ENCODE measurements at places on chromosomes 12 and 14.

- peak; percentile 91 for DNase-seq
These were observed 54.3 kb upstream of the PPP2R5C start for GRCh38 chr14:101707068-101707842.

DNA sequence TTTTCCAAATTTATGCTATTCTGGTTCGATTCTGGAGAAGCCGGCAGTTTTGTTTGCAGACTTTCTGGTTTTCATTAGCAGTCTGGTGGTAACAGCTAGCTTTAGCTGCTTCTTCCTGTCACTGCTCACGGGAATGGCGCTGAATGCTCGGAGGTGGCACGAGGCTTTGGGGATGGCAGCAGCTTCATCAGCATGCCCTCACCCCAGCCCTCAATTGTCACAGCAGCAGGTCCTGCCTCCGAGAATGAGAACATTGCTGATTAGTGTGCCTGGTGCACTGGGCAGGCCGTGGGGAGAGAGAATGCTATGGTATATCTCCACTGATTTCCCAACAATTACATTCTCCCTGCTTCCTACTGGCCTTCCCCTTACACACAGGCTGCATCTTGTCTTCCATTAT lies 73.6 kb downstream of the SAMD4A start:
- no peak for DNase-seq

DNA sequence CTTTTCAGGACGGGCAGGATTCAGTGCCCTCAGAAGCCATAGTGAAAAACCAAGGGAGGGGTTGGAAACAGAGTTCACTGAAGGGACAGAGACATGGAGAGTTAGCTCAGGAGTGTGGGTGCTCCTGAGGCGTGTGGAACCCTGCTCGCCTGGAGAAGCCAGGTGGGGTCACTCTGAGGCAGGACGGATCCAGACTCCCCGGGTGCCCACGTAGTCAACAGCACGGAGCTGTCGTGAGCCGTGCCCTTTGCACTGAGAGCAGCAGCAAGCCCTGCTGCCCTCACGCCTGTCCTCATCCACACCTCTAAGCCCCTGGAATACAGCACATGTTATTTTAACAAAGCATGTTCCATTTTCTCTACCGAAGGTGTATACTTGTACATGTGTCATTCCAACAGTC lies 114.7 kb downstream of the FBXL14 start:
- no peak for DNase-seq

GRCh38 chr14:34160619-34161018 lies 209.7 kb upstream of the EGLN3 start:
- DNase-seq, result no peak

- no peak for DNase-seq
These were observed 178.0 kb upstream of the TMEM132C start for GRCh38 chr12:128088926-128089325.

- DNase-seq, result no peak
These were observed 239 bp downstream of the ZFP36L1 start for GRCh38 chr14:68792678-68792978.

DNA sequence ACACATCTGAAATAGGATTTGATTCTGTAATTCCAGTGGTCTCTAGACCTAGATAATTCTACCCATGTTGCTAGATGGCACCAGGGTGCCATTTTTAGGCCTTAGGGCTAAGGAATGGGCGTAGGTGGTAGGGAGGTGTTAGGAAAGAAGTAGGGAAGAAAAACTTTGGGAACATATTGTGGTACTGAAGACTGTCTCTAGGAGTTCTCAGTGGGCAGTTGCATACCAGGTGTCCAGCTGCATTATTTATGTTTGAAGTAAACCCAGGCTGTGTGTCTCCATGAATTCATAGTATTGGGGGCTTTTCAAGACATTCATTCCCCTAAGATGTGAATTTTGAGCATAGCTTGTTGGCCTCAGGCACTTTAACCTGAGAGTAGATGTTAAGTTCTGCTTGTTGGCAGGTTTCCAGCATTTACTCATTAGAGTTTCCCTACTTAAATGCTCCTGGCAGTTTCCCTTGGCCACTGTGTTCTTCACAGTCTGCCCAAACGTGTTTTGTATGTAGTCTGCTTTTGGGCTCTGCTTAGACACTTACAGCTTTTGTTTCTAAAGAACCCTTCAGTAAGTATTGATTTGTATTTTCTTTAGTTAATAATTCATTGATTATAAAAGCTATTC lies 31.5 kb upstream of the CCT2 start:
- DNase-seq, result no peak

- DNase-seq, result no peak
These were observed 51.0 kb downstream of the FGD4 start for GRCh38 chr12:32450363-32450762.

GRCh38 chr14:24481622-24482324 lies 26.3 kb downstream of the CMA1 start:
- peak; percentile 38 for DNase-seq

- DNase-seq, result no peak
These were observed 26.0 kb downstream of the WBP11 start for GRCh38 chr12:14777271-14777670.

Data from Kasumi-1 (cell line).